ENCODE measurements at places on chromosomes 2 and 18. TPM values are rescaled to one million over a fixed set of nuclear protein-coding genes. Genes with fewer than 3 reads are reported as not detected.

LHCGR gene
- total RNA-seq: not detected

HRH4 gene
- not detected for total RNA-seq

- peak; percentile 83 for DNase-seq
These were observed 27.5 kb downstream of the SIX2 start for GRCh38 chr2:44981714-44982108.

- peak; percentile 67 for DNase-seq
These were observed at the start of gene ACADL for GRCh38 chr2:210224941-210225672. TSS of gene ACADL (minus strand) at chr2:210225447. CDS start at chr2:210225263, 184 bp downstream.

DNA sequence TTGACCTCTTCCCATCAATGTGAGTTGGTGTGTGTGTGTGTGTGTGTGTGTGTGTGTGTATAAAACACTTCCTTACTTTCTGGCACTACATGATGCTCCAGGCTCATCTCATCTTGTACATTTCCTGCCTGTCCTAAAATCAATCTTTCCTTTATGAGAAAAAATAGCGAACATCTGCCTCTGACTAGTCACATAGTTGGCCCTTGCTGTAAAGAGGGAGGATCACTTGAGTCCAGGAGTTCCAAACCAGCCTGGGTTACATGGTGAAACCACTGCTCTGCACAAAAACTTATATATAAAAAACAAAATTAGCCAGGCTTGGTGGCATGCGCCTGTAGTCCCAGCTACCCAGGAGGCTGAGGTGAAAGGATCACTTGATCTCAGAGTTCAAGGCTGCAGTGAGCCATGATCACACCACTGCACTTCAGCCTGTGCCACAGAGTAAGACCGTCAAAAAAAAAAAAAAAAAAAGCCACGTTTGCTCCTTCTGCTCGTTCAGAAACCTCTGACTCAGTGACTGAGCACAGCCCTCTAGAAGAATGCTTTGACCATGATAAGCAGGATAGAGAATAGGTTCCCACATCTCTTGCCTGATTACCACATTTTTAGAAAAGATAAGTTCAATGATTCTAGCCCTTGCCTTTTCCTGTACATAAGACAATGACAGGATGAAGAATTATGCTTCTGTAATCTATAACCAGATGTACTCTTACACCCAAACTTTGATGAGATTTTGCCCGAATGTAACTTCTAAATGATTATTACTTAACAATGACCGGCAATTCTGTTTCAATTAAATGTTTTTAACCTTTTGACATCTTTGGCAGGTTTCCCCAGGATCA lies 45.2 kb upstream of the ST3GAL5 start:
- DNase-seq: no peak

DNA sequence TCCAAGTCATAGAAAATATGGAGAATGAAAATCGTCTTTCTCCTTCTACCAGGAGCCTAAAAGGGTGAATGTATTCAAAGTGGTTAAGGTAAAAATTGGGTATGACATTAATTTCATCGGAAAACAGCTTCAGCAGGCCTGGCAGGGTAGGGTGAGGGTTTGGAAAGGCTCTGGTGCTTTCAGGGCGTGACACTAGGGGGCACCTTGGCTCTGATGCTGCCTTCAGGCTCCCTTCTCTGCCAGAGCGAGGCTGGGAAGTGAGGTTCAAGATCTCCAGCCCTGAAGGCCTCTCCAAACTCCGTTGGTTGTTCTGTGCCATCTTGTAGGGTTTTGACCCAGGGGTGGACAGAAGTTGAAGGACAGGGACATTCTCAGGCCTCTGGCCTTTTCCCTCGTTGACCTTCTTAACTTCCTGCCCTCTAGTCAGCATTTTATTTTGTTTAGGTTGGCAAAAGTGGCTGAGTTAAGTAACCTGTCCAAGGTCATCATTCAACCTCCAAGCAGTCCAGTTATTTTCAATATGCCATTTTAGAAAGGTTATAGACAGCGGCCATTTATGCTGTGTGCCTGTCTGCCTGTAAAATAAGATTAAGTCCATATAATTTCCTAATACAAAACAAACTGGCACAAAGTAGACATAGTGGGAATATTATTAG lies 40.3 kb downstream of the EML6 start:
- DNase-seq: peak; percentile 36

- DNase-seq: no peak
These were observed 248.9 kb downstream of the PIEZO2 start for GRCh38 chr18:10900435-10900834.

DNA sequence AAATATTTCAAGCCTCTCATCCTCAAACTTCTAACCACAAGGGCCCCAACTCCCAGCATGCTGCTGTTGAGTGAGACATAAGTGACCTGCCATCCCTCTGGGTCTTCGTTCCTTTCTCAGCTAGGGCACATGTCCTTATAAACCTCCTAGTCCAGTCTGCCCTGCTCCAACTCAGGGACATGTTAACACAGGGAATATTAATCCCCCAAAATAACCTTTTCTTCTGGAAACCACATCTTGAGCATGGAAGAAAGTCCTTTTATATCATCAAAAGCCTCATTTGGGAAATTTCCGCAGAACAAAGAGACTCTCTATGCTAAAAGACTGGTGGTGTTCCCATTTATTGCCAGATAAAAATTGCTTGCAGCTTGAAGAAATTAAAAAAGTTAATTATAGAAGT lies 14.4 kb downstream of the TNP1 start:
- no peak for DNase-seq

- no peak for DNase-seq
These were observed 260.0 kb upstream of the ID2 start for GRCh38 chr2:8421658-8422449.
